ENCODE measurements at places on chromosomes 16 and 17.
A peak's percentile ranks its signal among the peaks of the same experiment; 100 is the strongest.

DNA sequence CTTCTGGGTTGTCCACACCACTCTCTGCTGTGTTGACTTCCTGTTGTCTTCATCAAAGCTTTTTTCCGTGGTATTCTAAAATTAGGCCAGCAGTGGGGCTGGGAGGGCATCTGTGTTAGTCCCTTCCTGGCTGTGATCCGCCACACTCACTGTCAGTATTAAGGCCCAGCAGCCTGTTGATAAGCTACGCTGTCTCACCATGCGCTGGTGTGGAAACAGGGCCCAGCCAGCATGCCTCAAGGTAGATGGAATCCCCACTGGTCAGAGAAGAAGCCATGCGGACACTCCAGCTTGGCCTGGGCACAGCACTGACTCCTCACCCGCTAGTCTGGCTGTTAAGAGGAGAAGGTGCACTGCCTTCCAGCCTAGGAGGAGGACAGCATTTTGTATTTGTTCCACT is 11.4 kb downstream of the CDR2L start:
- no peak for DNase-seq

- no peak for DNase-seq
Observed at GRCh38 chr16:54422159-54422558, 135.6 kb upstream of the IRX3 start.

DNA sequence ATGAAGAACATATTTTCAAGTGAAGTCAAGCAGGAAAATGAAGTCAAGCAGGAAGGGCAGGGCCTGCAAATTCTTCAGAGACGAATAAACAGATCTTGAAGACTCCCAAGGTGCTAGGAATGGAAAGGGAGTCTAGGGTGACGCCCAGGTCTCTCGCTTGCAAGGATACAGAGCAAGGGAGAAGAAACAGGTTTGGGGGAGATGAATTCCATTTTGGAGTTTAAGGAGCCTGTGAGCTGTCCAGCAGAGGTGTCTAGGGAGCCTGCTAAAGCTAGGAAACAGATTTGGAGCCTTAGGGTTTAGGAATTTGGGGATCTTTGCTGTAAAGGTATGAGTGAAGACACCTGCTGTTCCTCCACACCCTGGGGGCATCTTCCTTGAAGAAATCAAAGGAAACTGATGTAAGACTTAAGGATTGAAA is 2.0 kb upstream of the UNKL start:
- DNase-seq: peak; percentile 48

GRCh38 chr16:3554351-3554928 is 22.8 kb downstream of the NLRC3 start:
- no peak for DNase-seq

DNA sequence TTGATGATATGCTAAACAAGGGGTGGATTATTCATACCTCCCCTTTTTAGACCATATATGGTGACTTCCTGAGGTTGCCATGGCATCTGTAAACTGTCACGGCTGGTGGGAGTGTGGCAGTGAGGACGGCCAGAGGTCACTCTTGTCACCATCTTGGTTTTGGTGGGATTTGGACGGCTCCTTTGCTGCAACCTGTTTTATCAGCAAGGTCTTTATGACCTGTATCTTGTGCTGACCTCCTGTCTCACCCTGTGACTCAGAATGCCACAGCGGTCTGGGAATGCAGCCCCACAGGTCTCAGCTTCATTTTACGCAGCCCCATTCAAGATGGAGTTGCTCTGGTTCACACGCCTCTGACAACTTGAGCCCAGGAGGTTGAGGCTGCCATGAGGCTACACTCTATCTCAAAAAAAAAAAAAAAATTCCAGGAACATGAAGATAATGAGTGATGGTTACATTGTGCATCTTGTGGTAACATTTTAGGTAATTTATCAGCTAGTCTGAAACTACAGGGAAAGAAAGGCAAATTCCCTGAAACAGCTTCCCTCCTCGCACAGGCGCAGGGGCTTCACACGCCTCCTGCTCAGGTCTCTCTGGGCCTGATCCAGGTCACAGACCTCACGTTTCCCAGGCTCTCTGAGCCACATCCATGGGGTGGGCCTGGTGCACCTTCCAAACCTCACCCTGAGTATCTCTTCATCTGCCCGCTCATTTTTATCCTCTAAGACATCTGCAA is 15.3 kb upstream of the UBE2I start:
- no peak for DNase-seq

All from ACHN (cell line).